ENCODE measurements at places on chromosomes 6 and 20.

DNA sequence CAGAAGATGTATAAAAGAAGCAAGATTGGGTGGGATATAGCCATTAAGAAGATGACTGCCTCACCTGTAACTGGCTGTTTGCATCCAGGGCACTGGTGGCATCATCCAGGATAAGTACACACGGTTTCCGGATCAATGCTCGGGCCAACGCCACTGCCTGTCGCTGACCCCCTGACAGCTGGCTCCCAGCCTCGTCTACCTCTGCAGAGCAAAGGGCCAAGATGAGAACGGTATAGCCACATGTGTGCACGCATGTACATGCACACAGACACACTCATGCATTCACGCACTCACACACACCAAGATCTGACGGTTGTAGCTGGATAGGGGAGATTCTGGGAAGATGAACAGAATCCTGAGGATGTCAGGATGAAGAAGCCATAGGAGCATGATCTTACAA, 3.2 kb upstream of the PSMB8 start:
- no peak for DNase-seq

- no peak for DNase-seq
These were observed 1.1 kb downstream of the TBXT start for GRCh38 chr6:166166314-166167257.

GRCh38 chr6:113052506-113052905, 705.4 kb downstream of the RFPL4B start:
- no peak for DNase-seq

GRCh38 chr6:90087106-90087833, 193.0 kb downstream of the GJA10 start:
- DNase-seq, result no peak

- no peak for DNase-seq
These were observed 128.6 kb downstream of the F13A1 start for GRCh38 chr6:6191909-6192308.

DNA sequence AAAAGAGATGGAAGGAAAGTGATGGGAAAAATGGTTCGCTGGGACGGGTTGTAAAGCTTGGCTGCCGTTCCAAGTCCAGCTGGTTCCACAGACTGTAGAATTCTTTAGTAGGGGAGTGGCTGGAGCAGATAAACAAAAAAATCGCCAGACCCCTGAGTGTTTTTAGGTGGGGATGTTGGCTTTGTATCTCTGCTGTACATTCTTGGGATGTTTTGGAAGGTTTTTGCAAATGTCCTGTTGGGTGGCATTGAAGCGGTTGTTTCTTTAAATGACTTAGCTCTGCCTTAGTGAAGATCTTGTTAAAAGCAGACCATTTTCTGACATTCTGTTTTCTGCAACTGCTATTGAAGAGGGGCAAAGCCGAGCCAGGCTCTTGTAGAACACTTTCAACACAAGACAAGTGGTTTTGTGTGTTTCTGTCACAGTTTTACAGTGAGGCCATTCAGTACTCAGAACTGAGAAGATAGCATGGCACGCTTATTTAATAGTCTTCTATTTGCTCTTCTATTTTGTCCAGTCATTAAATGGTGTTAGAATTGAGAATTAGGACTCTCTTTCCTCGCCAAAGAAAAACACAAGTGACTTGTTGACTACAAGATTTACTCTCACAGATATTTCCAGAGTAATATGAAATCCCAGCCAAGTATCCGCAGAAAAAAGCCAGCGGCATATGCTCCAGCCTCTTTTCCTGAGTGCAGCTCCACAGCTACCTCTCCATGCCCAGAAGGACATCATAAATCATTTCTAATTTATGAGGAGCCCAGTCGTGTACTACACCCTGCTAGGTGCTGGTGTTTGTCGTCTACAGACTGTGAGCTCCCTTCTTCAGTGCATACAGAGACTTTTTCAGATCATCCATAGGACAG, 65.8 kb downstream of the PHACTR2 start:
- no peak for DNase-seq

- DNase-seq, result no peak
These were observed 4.8 kb downstream of the TRIM10 start for GRCh38 chr6:30156262-30156599.

- DNase-seq, result peak; percentile 9
These were observed 105.1 kb downstream of the UST start for GRCh38 chr6:148851683-148852556.

DNA sequence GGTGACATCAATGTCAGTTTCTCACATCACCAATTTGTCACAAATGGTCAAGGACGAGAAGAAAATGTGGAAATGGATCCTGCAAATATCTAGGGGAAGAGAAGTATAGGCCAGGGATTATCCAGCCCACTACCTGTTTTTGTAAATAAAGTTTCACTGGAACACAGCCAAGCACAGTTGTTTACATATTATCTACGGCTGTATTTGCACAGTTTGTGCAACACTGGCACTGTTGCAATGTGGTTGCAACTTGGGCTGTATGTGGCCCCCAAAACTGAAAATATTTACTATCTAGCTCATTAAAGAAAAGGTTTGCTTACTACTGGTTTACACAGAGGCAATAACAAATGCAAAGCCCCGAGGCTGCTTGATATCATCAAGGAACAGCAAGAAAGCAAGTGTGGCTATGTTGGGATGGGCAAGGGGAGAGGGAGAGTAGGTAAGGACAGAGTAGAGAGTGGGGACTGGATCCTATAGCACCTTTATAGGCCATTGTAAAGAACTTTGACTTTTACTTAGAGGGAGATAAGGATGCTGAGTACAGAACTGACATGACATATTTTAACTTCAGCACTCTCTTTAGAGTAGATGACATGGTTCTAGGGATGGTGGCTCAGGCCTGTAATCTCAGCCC, 11.8 kb upstream of the STXBP5 start:
- DNase-seq, result no peak

- DNase-seq, result no peak
These were observed 74.5 kb downstream of the DACT2 start for GRCh38 chr6:168244961-168245551.

GRCh38 chr6:11209906-11210305, 22.6 kb downstream of the NEDD9 start:
- no peak for DNase-seq

DNA sequence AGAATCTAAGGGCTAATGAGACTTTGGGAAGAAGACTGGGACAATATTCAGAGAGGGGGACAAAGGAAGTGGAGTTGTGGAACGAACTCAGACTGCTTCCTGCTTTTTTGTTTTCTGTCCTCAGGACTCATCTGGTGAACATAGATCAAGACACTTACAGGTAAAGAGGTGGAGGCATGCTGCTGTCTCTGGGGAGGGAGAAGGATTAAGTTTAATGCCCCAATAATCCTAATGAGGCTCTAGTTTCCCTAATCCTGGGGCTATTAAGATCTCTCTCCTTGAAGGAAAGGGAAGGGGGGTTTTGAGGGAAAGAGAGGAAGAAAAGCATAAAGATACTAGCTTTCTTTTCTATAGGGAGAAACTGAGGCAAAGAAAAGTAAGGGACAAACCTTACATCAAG, 4.6 kb downstream of the MSH5 start:
- no peak for DNase-seq

- peak; percentile 80 for DNase-seq
These were observed 99.1 kb downstream of the HIVEP2 start for GRCh38 chr6:142845624-142846458.

- no peak for DNase-seq
These were observed 368.9 kb downstream of the UTRN start for GRCh38 chr6:144653885-144654505.

- DNase-seq, result no peak
These were observed 436.7 kb downstream of the RNF144B start for GRCh38 chr6:18823782-18824386.

DNA sequence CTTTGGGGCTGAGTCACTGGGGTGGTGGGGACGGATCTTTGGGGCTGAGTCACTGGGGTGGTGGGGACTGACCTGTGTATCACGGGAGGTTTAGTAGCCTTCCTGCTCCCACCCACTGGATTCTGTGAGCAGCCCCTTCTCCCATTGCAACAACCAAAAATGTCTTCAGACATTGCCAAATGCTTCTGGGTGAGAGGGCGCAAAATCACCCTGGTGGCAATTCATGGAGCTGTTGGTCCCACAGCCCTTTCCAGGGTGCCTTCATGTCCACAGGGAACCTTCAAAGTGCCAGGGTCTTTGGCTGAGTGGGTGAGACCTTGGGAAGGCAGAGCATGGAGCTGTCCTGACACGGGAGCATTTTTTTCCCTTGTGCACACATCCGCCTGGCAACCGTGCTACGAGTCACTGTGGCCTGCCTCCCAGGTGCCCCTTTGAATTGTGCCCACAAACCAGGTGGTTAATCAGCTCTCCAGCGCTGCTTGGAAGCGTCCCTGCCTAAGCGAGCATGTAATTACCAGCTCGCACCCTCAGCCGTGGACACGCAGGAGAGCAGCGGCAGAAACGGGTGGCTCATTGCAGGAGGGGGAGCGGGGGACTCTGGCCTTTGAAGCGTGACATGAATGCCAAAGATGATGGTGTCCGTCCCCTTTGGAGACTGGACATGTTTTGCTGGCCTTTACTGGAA, 27.4 kb upstream of the APCDD1L start:
- DNase-seq, result no peak

- DNase-seq, result no peak
These were observed 2.1 kb upstream of the RBM38 start for GRCh38 chr20:57388953-57389694.

- no peak for DNase-seq
These were observed 71.0 kb upstream of the RALGAPA2 start for GRCh38 chr20:20783450-20783849.

DNA sequence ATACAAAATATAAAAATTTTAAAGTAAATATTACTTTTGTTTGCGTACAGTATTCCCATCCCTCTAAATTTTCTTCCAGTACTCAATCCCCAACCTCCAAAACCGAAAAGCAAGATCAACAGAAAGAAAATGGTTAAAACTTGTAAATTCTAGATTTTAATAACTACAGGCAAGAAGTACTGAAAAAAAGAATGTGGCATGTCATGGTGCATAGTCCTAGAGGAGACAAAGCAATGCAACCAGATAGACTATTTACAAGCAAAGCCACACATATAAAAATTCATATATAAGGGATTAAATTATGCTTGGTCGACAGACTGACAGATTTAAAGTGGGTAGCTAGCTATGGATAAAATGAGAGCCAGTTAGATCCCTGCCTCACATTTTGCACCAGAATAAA, 56.5 kb upstream of the HFE start:
- no peak for DNase-seq

DNA sequence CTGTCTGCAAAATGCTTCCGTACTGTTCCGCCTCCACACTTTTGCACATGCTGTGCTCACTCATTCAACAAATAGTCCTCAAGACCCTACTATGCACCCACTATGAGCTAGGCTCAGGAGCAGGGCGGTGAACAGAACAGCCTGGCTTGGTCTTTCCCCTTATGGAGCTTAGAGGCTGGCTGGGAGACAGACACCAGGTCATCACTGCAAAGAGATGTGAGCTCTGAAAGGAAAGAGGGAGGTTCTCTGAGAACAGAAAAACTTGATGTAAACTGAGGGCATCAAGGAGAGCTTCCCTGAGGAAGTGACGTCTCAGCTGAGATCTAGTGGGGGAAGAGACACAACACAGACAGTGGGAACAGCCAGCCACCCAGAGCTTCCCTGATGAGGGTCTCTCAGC, 31.0 kb upstream of the TGM2 start:
- no peak for DNase-seq

DNA sequence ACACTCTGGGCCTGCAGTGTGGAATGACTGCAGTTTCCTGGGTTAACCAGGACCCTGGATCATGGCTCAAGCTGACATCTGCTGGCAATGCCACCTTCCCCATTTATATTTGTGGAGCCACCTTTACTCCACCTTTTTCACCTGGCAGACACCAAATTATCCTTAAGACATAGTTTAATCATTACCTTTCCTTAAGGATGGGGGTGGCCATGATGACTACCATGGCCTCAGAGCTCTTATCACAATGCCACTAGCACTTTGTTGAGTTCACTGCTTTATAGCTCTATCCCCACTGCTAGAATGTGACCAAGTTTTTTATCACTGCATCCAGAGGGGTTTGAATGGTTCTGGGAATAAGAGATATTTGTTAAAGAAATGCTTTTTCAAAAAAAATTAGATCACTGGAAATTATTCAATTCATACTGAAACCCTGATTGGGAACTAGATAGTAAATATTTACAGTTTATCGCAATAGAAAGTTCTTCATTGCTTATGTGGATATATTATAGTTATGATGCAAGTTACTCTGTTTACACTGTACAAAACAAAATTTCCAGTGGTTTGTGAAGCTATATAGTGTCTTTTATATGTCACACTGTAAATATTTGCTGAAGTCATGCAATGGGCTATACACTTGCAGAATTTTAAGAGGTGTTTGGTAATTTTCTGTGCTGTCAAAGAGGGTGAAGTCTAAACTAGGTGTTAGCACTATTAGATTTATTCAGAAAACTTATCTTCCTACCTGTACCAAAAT, 37.3 kb upstream of the IFNGR1 start:
- DNase-seq, result no peak

- no peak for DNase-seq
These were observed 15.2 kb upstream of the CD83 start for GRCh38 chr6:14102383-14102782.

- DNase-seq, result no peak
These were observed 40.5 kb downstream of the HLA-F start for GRCh38 chr6:29763491-29764289.

GRCh38 chr6:166752097-166752496, 125.0 kb upstream of the RPS6KA2 start:
- no peak for DNase-seq

GRCh38 chr6:18392346-18392877, 5.3 kb downstream of the RNF144B start:
- DNase-seq, result no peak

DNA sequence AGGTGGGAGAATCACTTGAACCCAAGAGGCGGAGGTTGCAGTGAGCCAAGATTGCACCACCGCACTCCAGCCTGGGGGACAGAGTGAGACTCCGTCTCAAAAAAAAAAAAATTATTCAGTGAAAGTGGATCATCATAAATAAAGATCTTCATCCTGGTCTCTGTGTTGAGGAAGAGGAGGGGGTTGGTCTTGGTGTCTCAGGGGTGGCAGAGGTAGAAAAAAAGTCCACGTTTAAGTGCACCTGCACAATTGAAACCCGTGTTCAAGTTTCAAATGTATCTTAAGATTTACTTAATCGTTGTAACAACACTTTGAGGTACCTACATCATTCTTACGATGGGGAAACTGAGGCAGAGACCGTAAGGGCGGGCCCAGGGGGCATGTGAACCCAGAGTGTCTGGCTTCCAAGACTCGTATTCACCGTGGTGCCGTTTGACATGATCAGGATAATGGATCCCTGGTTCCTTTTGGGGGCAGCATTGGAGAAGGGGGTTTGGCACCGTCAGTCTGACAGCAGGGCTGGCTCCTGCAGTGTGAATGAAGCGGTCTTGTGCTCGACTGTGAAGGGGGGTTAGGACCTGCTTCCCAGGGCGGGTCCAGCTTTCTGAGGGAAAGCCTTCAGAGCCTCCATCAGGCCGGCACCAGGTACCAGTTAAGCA, 32.9 kb upstream of the ID1 start:
- no peak for DNase-seq

GRCh38 chr6:78829407-78829806, 37.9 kb upstream of the IRAK1BP1 start:
- no peak for DNase-seq

DNA sequence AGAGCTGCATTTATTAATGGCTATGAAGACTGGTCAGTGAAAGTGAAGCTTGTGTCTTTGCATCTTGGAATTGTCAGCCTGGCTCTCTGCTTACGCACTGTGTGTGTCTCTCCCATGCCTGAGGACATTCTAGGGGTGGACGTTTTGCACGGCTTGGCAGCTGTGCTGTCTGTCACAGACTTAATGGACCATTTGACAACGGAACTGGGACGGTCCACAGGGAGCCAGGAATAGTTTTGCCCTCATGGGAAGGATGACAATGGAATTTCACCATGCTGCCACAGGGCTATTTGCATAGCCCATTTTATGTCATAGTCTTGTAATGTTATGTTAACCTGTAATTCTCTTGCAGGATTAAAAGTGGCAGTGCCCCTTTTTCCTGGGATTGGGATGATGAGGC, 44.7 kb downstream of the OR2B6 start:
- DNase-seq, result no peak

Measured in cerebellar nuclear complex (tissue), 1 donor.